ENCODE measurements at places on chromosomes 1 and 21.

DNA sequence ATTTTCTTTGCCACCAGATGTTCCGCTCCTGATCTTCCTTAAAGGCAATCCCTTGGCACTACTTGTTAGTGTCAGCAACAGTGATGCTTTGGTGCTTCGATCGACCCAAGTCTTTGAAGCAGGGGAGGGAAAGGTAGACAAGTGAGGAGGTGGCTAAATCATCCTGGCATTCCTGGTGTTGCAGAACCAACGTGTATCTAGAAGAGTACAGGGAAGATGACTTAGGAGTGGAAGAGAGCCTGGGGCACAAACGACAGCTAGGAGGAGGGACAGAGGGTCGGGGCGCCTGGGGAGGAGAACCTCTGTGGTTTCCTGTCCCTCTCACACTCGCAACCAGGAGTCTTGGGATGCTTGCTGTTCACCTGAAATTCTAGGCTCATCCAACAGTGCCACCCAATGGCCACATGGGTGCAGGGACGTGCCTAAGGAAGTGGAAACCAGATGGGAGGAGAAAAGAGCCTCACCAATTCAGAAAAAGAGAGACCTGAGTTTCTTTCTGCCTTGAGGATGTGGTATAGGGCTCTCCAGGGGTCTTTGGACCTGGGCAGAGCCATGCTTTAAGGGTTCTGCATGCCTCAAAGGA is 9.5 kb upstream of the KCNA2 start:
- DNase-seq: peak; percentile 90
- no peaks in the 10 kb centered on the region for H3K36me3 ChIP-seq
- H3K4me3 ChIP-seq: no peak overlapping the region
- H3K27ac ChIP-seq: no peak overlapping the region
- peaks cover 10% of the 10 kb centered on the region for H3K27me3 ChIP-seq

- peaks cover 5% of the 10 kb centered on the region for H3K4me1 ChIP-seq
- DNase-seq: no peak
- H3K27ac ChIP-seq: no peak overlapping the region
- H3K36me3 ChIP-seq: no peaks in the 10 kb centered on the region
These were observed 37.1 kb downstream of the LRRC40 start for GRCh38 chr1:70168283-70168682.

DNA sequence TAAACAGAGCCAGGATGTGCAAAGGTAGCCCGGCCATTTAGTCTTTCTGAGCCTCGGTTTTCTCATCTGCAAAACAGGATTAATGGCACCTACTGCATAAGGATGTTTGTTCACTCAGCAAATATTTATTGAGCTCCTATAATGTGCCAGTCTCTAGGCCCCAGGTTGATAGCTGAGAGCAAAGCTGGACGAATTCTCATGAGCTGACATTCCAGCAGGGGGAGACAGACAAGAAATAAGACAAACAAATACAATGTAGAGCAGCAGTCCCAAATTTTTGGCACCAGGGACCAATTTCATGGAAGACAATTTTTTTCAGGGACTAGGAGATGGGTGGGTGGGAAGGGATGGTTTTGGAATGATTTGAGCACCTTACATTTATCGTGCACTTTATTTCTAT is 74.3 kb upstream of the PAX7 start:
- no peak overlapping the region for H3K4me3 ChIP-seq
- no peaks in the 10 kb centered on the region for H3K36me3 ChIP-seq
- DNase-seq: peak; percentile 65
- H3K27ac ChIP-seq: no peak overlapping the region
- peaks cover 14% of the 10 kb centered on the region for H3K4me1 ChIP-seq
- H3K27me3 ChIP-seq: no peaks in the 10 kb centered on the region

DNA sequence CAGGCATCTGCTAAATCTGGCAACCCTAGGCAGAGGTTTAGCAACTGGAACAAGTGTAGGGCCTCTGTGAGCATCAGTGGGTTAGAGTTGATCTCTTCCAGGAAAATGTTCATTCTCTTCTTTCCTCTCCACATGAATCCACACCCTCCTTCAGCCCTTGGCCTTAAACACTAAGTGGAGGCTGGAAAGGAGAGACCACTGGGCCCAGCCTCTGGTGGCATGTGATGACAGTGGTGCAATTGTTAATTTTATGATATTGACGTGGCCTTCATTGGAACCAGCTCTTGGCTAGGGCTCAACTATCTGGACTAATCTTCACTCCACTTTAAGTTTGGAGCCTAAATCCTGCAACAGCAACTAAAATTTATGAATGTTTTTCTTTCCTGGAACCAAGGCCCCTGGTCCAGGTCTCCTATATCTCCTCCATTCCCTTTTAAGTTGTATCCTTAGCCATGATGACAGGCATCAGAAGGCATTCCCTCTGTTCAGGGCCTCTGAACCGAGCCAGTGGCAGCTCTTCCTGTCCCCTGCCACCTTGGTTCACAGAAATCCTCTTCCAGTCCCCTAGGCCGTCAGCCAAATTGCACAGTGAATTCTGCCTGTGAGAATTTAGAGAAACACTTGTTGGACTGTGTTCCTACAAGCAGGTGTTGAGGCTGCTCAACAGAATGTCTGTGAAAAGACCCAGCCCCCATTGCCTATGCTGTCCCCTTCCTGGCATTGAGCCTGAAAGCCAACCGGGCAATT is 132.2 kb downstream of the PSMG1 start:
- H3K36me3 ChIP-seq: no peaks in the 10 kb centered on the region
- DNase-seq: no peak
- no peak overlapping the region for H3K27ac ChIP-seq
- no peak overlapping the region for H3K4me3 ChIP-seq
- no peaks in the 10 kb centered on the region for H3K4me1 ChIP-seq

DNA sequence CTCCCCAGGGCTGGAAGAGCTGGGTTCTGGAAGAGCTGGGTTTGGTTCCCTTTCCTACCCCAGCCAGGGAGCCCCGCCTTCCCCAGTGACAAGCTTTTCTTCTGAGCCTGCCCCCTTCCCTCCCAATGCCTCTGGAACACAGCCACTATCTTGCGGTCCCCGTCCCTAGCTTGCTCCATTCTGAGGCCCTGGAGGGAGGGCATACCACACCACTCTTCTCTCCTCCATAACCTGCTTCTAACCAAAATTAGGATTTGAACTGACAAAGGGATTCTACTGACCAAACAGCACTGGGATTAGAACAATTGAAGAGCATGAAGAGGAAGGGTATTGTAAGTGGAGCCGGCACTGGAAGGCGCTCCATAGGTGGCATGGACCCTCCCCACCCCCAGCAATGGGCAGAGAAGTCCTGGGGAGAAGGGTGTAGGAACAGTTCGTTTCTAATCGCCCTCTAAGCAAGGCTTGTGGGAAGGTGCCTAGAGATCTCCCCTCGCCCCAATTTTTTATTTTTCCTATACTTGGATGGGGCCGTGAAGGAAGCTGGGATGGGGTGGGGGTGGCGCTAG is 690 bp downstream of the C1orf216 start:
- peak overlapping the region; percentile 71 for H3K4me3 ChIP-seq
- H3K36me3 ChIP-seq: peaks cover 13% of the 10 kb centered on the region
- peak overlapping the region; percentile 68 for H3K27ac ChIP-seq
- no peaks in the 10 kb centered on the region for H3K27me3 ChIP-seq

DNA sequence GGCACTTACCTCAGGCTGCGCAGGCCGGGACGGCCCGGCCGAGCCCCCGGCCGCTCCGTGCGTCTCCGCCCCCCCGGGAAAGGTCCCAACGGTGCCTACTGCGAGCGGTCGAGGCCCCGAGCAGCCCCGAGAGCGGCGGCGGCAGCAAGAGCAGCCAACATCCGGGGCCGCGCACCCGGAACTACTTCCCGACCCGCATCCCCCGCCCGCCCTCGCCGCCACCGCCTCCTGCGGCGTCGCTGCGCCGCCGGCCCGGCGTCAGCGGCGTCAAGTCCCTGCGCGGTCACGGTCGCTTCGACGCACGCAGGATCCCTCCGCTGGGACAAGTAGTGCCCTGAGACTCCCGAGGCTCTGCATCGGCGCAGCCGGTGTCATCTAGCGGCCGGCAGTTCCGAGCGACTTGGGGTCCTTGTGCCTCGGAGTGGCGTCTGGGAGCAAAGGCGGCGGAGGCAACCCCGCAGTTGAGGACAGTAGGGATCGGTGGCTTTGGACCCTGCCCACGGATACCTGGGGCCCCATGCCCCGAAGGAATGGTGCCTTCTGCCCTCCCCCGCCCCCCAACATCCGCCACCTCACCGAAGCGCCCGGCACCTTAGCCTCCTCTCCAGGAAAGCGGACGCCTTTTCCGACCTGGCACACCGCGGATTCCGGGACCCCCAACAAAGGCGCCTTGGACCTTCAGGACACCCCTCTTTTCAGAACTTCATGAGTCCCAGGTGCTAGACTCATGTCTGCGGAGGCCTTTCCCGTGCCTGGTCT is at the start of gene FOXJ3:
FOXJ3 (minus strand) TSS at position 186 of the 759 bp plus-strand sequence. CDS start 24,142 bp downstream, outside the sequence.
- no peaks in the 10 kb centered on the region for H3K27me3 ChIP-seq
- H3K4me3 ChIP-seq: peak within 1 kb of the TSS; percentile 88
- peak within 1 kb of the TSS; percentile 87 for H3K27ac ChIP-seq
- peaks cover 12% of the 10 kb centered on the region for H3K4me1 ChIP-seq

GRCh38 chr1:204338360-204338759 is 21.4 kb downstream of the PLEKHA6 start:
- no peaks in the 10 kb centered on the region for H3K4me1 ChIP-seq
- H3K36me3 ChIP-seq: no peaks in the 10 kb centered on the region
- no peak for DNase-seq
- peaks cover 21% of the 10 kb centered on the region for H3K27me3 ChIP-seq
- no peak overlapping the region for H3K4me3 ChIP-seq

GRCh38 chr21:44901391-44902074 is 19.2 kb downstream of the ITGB2 start:
- no peak overlapping the region for H3K27ac ChIP-seq
- peaks cover 11% of the 10 kb centered on the region for H3K4me1 ChIP-seq
- no peak overlapping the region for H3K4me3 ChIP-seq
- no peaks in the 10 kb centered on the region for H3K27me3 ChIP-seq
- no peak for DNase-seq

DNA sequence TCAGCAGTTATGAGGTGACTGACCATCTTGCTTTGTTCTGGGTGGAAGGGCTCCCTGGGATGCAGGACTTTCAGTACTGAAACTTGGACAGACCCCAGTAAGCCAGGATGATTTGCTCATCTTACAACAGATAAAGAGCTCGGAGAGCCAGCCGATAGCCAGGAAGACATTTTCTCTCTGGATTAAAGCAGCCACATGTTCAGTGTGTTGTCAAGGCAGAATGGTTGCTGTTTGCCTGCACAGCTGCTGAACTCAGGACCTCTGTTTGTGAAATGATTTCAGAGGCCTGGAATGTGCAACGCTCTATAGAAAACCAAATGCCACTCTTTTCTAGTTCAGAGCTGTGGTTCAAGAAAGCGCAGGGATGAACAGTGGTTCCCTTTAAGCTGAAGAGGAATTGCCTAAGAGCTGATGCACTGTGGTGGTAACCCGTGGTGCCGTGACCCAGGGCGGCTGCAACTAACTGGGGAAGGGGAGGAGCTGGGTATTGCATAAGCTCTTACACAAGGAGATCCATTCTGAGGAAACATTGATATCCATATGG is 40.7 kb downstream of the CASQ2 start:
- H3K27me3 ChIP-seq: no peaks in the 10 kb centered on the region
- DNase-seq: peak; percentile 10
- H3K4me1 ChIP-seq: no peaks in the 10 kb centered on the region
- H3K4me3 ChIP-seq: no peak overlapping the region

GRCh38 chr1:100597061-100597741 is 59.3 kb downstream of the GPR88 start:
- DNase-seq: peak; percentile 13
- no peaks in the 10 kb centered on the region for H3K27me3 ChIP-seq
- H3K4me3 ChIP-seq: no peak overlapping the region
- H3K27ac ChIP-seq: no peak overlapping the region
- H3K36me3 ChIP-seq: no peaks in the 10 kb centered on the region

- DNase-seq: no peak
- H3K27ac ChIP-seq: no peak overlapping the region
- H3K4me1 ChIP-seq: no peaks in the 10 kb centered on the region
- no peaks in the 10 kb centered on the region for H3K36me3 ChIP-seq
- H3K4me3 ChIP-seq: no peak overlapping the region
These were observed 29.4 kb downstream of the MRPL37 start for GRCh38 chr1:54229281-54229891.

DNA sequence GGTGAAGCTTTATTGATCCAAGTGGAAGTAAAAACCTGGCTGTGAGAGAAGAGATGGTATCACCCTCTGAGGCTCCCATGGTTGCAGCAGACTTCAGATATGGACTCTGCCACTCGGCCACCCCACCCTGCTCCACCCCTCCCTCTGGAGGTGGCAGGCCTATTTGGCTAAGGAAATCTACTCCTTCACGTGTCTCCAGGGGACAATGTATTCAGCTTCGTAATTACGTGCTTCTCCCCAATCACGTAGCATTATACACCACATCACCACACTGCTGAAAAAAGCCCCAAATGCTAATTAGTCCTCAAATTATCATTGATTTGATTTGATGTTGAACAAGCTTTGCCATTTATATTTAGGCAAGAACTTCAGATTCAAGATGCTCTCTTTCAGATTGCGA is 220.7 kb downstream of the OMA1 start:
- H3K27me3 ChIP-seq: no peaks in the 10 kb centered on the region
- H3K4me1 ChIP-seq: no peaks in the 10 kb centered on the region
- no peak for DNase-seq
- H3K4me3 ChIP-seq: no peak overlapping the region

DNA sequence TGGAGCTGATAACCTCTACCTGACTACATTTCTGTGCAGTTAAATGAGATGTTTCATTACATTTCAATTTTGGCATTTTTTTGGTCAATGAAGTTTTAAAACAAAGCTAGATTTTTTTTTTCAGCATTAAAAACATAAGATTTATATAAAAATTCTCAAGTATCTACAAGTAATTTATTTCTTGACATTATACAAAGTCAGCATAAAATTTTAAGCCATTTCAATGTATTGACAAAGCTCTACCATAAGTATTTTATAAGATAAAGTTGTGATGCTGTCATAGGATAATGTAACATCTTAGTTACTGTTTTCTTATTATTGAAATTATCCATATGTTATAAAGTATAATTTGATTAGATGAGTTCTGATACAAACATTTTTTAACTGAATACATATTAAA is 351.6 kb downstream of the PTBP2 start:
- no peak for DNase-seq
- H3K27ac ChIP-seq: no peak overlapping the region
- no peaks in the 10 kb centered on the region for H3K36me3 ChIP-seq
- H3K4me1 ChIP-seq: no peaks in the 10 kb centered on the region

DNA sequence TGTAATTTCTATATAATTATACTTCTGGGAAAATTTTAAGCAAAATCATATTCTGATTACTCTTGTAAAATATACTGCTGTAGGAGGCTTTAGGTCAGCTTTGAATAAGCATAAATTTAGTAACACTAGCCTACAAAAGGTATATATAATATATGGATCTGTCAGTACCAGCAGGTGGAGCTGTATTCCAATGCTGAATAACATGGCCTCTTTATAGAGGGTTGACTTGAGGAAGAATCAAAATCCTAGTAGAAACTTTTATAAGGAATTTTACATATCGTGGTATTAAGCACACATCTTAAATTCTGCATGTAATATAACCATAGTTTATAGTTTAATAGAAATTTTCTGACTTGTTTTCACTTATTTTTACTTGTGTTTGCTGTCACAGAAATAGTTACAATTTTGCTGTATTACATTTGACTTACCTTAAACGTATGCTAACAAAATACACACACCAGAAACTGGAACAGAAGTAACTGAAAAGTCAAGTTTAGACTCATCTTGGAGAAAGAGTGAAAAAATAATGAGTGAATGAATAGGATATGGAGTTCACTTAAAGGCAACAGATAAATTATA is 79.3 kb downstream of the HMCN1 start:
- H3K27ac ChIP-seq: peak overlapping the region; percentile 29
- H3K36me3 ChIP-seq: no peaks in the 10 kb centered on the region
- H3K4me1 ChIP-seq: peaks cover 73% of the 10 kb centered on the region
- H3K27me3 ChIP-seq: no peaks in the 10 kb centered on the region
- DNase-seq: peak; percentile 85
- no peak overlapping the region for H3K4me3 ChIP-seq

Measured in A673 (cell line).